B cell (primary cell): ENCODE measurements at places on chromosomes 7 and 10. TPM values are rescaled to one million over a fixed set of nuclear protein-coding genes. Genes with fewer than 3 reads are reported as not detected.
A peak's percentile ranks its signal among the peaks of the same experiment; 100 is the strongest.

Gene WASHC2A
- 66.5 and 68.8 TPM in 2 replicates for total RNA-seq

Gene TSPAN15
- total RNA-seq, result 0.52 and 0.85 TPM in 2 replicates

Gene GIMAP4
- 0.27 and 0.85 TPM in 2 replicates for total RNA-seq

Gene CYP26A1
- 0.29 TPM in 1 of 2 replicates, not detected in the other for total RNA-seq

Gene MEST
- 6.6 and 6.7 TPM in 2 replicates for total RNA-seq

Gene VWA2
- total RNA-seq, result not detected in 2 replicates

Gene MALRD1
- total RNA-seq, result not detected in 2 replicates

GRCh38 chr7:17070231-17070708 lies 188.5 kb upstream of the AGR3 start:
- no peak for DNase-seq

DNA sequence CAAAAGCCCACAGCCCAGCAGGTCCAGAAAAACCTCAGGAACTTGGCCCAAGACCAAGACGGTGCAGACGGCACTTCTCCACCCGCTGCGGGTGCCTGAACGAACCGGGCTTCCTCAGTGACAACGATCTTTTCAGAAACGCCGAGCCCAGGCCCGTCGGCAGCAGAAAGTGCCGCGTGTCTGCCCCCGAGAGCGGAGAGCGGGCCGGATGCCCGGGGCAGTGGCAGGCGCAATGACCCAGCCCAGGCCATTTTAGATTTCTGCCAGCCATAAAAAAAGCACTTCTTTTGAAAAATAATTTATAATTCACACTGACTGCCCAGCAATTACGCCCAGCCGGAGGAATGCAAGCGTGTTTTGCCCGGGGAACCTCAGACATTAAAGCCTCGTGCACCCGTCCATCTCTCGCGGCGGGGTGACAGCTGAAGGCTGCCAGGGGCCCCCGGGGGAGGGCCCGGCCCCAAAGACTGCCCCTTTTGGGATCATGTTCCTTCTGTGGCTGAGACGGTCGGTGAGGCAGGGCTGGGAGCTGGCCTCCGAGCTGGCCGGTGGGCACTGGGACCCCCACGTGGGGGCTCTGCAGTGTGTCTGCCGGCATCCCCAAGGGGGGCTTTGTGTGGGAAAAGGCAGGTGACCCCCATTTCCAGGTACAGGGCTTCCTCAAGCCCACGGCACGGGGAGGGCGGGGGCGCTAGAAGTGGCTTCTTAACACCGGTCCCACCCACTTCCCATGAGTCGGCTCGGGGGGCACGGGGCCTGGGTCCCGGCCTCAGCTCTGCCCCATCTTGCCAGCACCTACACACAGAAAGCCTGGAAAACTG lies 71.3 kb upstream of the PDGFA start:
- no peak for DNase-seq

- DNase-seq, result peak; percentile 70
These were observed 47.6 kb downstream of the STEAP1B start for GRCh38 chr7:22452142-22452959.

DNA sequence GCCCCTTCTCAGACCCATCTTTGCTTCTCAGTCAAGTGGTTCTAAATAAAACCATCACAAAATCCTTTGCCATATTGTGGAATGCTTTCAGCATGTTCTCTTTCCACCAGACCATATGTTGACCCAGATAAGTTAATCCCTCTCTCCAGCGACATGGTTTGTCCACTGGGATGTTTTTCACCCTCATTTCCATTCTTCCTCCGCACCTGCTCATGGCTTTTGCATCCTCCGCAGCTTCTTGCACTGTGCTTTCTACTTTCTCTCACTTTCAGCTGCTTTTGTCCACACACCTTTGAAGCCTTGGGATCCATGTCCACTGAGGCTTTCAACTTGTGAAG lies 52.3 kb upstream of the WAC start:
- DNase-seq, result no peak

DNA sequence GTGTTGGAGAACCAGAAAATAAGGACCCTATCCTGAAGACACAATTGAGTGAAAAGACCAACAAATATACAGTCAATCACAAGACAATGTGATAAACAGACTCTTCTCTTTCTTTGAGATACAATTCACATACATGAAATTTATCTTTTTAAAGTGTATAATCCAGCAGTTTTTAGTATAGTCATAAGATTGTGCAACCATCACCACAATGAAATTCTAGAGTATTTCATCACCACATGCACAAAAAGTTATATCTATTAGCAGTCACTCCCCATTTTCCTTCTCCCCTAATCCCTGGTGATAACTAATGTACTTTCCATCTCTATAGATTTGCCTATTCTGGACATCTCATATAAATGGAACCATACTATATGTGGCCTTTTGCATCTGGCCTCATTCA lies 8.2 kb upstream of the SORBS1 start:
- DNase-seq, result no peak

GRCh38 chr7:112866424-112866823 lies 76.2 kb upstream of the TMEM168 start:
- no peak for DNase-seq
